ENCODE measurements at places on chromosomes 4 and X.

DNA sequence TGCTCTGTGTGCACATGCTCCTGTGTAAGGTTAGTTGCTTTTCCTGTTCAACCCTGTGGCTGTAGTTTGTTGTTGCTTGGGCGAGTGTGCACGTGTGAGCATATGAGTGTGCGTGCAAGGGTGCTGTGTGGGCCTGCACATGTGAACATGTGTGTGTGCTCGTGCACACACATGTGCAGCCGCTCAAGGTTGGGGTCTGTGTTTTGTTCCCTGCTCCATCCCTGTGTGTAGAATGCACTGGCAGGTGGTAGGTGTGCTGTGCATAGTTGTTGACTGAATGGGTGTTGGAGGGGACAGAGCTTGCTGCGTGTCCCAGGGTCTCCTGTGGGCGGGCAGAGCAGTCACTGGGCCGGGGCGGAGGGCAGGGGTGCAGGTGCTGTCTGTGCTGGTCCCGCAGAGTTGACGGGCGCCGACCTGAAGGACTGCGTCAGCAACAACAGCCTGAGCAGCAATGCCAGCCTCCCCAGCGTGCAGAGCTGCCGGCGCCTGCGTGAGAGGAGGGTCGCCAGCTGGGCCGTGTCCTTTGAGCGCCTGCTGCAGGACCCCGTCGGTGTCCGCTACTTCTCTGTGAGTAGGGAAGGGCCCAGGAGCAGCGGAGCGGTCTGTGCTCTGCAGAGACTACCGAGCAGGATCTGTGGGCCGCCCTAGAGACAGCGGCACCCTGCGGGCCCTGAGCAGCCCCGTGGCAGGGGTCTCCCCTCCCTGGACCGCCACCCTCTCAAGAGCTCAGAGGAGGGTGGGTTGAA lies 27.9 kb upstream of the HGFAC start:
- no peak for DNase-seq

- DNase-seq: no peak
These were observed 20.0 kb downstream of the FAM53A start for GRCh38 chr4:1664141-1664540.

DNA sequence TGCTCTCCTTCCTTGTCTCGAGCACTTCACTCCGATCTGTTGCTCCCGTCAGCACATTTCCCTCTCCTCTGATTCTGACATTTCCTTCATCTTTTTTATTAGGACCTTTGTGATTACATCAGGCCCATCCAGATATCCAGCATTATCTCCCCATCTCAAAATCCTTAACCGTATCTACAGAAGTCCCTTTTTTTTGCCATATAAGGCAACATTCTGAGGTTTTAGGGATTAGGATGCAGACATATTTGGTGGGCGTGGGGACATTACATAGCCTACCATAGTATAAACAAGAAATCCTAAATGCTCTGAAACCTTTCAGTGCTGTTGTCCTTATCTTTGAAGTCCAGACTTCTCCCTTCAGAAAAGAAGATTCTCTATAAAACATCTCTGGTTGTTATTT lies 505.0 kb upstream of the PITX2 start:
- no peak for DNase-seq

GRCh38 chrX:40576291-40576690 lies 4.5 kb upstream of the ATP6AP2 start:
- no peak for DNase-seq

GRCh38 chrX:46500054-46500453 lies 45.2 kb downstream of the ZNF674 start:
- no peak for DNase-seq
